Naive thymus-derived CD4-positive, alpha-beta T cell (primary cell): ENCODE measurements at places on chromosomes 12 and 14. TPM values are rescaled to one million over a fixed set of nuclear protein-coding genes. Genes with fewer than 3 reads are reported as not detected.
A peak's percentile ranks its signal among the peaks of the same experiment; 100 is the strongest.

DNA sequence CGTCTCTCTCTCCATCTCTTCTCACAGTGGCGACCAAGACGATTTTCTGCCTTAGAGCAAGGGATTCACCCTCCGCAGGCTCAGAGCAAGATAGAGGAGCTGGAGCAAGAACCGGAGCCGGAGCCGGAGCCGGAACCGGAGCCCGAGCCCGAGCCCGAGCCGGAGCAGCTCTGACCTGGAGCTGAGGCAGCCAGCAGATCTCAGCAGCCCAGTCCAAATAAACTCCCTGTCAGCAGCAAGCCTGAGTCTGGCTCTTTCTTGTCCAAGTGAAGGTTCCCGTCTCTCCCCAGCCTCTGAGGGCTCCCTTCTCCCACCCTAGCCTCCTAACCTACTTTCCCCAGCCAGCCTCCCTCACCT lies 5.9 kb downstream of the LAG3 start:
- H3K4me3 ChIP-seq = peak overlapping the region; percentile 69
- H3K27ac ChIP-seq = peak overlapping the region; percentile 27
- no peak for DNase-seq
- H3K27me3 ChIP-seq = no peaks in the 10 kb centered on the region
- H3K36me3 ChIP-seq = no peaks in the 10 kb centered on the region
- peaks cover 54% of the 10 kb centered on the region for H3K4me1 ChIP-seq

NDUFA12 gene
- total RNA-seq = 59.1 TPM

DNA sequence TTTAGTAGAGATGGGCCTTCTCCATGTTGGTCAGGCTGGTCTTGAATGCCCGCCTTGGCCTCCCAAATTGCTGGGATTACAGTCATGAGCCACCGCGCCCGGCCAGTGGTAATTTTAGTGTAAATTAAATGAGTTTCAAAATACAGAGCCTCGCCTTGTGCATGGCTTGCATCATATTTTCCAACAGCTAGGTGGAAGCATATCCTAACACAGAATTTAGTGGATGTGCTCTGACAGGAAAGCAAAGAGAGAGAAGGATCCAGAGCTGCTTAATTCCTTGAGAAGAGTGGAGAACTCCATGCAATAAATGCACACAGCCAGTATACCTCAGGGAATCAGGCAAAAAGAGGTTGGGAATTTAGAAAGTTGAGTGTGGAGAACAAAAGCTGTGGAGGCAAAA lies 2.5 kb downstream of the OR6C2 start:
- no peaks in the 10 kb centered on the region for H3K4me1 ChIP-seq
- no peak overlapping the region for H3K27ac ChIP-seq
- no peaks in the 10 kb centered on the region for H3K36me3 ChIP-seq
- no peak overlapping the region for H3K4me3 ChIP-seq

APEX1 gene
- total RNA-seq = 135 TPM

CMKLR1 gene
- total RNA-seq = 0.64 TPM

RNF34 gene
- total RNA-seq = 84.4 TPM

DNA sequence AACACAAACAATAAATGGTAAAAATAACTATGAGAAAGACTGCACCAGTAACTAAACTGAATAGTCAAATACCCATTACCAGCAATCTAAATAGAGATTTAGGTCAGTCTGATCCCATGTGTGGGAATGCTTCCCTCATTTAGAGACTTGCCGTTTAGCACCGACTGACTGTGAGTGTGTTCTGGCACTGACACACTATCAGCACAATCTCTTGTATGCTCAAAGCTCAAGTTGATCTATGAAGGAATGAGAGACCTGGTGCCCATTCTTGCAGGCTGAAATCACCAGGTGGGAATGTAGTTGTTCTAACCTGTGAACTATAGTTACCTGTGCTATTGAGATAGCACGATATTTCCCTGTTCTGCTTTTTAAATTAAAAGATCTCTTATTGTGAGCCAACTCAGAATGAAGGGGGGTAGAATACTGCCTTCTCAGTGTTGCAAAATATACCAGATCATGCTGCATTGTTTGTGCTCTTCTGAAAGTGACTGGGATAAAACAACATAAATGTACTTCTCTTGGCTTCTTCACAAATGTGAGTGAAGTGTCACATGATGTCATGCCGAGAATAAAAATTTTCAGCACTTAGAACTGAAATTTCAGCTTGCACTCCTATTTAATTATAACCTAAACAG lies 99.6 kb downstream of the LIN7A start:
- no peaks in the 10 kb centered on the region for H3K27me3 ChIP-seq
- DNase-seq = no peak
- no peaks in the 10 kb centered on the region for H3K36me3 ChIP-seq
- H3K4me1 ChIP-seq = no peaks in the 10 kb centered on the region
- H3K27ac ChIP-seq = no peak overlapping the region

DNA sequence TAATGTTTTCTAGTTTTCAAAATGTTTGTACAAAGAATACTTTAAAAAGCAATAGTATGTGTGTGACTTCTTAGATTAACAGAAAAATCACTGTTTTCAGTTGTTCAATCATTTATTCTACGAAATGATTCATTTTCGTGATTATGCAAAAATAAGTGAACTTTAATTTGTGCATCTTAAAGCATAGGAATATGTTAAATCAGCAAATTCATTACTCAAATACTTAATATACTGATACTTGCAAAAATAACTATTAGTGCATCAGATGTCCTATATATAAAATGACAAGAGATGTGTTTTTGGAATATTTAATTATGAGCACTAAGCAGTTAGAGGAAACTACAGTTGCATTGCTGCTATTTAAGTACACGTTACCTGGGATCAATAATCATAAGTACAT lies 11.0 kb downstream of the SOX5 start:
- no peak overlapping the region for H3K27ac ChIP-seq
- no peak for DNase-seq
- no peaks in the 10 kb centered on the region for H3K27me3 ChIP-seq
- no peak overlapping the region for H3K4me3 ChIP-seq
- H3K36me3 ChIP-seq = no peaks in the 10 kb centered on the region
- H3K4me1 ChIP-seq = no peaks in the 10 kb centered on the region

KRT71 gene
- total RNA-seq = not detected
